Dermis microvascular lymphatic vessel endothelial cell (primary cell): ENCODE measurements at places on chromosomes 16 and 17.

GRCh38 chr16:15404792-15405191, 9.2 kb downstream of the MPV17L start:
- no peak for DNase-seq

GRCh38 chr16:81477697-81478693, 33.4 kb downstream of the CMIP start:
- DNase-seq: no peak

DNA sequence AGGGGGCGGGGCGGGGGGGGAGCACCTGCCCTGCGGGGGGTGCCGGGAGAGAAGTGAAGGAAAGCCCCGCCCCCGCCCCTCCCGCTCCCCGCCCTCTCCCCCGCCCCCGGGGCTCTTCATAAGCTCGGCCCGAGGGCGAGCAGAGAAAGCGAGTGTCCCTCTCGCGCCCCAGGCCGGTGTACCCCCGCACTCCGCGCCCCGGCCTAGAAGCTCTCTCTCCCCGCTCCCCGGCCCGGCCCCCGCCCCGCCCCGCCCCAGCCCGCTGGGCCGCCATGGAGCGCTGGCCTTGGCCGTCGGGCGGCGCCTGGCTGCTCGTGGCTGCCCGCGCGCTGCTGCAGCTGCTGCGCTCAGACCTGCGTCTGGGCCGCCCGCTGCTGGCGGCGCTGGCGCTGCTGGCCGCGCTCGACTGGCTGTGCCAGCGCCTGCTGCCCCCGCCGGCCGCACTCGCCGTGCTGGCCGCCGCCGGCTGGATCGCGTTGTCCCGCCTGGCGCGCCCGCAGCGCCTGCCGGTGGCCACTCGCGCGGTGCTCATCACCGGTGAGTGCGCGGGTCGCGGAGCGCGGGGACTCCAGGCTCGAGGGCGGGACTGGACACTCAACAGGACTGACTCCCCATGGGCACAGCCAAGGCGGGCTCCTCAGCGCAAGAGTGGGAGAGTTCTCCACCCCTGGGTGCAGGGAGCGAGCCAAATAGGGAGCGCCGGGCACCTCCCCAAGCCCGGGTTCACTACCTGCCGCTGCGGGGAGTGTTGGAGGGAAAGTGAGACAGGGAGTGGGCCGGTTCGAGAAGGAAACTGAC, at the start of gene HSD11B2:
HSD11B2 (plus strand) TSS at position 145 of the 798 bp plus-strand sequence; CDS start at position 273, 128 bp downstream.
- DNase-seq: no peak

DNA sequence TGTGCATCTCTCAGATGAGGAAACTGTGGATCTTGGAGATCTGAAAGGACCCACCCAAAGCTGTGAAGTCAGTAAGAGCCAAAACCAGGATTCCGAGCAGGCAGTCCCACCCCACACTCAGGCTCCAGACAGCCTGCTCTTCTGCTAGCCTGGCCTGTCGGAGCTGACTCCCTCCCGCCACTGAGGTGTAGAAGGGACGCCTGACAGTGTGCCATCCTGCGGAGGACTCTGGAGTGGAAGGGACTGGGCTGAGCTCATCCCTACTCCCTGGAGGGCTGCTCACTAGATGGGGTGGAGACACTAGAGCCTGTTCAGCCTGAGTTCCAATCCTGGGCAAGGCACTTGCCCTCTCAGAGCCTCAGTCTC, 36.0 kb downstream of the WFDC1 start:
- DNase-seq: no peak

DNA sequence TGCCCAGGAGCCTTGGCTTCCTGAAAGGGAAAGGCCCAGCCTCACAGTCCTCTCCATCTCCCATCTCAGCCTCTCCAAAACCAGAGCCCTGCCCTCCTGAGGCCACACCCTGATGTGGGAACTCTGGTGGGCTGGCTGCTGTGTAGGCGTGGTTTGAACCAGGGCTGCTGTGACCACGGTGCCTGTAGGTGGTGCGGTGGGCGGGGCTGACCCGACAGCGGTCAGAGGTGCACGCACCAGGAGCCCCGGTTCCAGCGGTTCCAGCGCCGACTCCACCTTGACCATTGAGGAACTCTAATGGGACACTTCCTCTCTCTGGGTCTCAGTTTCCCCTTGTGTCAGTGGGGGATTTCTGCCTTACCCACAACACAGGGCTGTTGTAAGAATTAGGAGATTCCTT, 2.4 kb downstream of the RAP1GAP2 start:
- no peak for DNase-seq

DNA sequence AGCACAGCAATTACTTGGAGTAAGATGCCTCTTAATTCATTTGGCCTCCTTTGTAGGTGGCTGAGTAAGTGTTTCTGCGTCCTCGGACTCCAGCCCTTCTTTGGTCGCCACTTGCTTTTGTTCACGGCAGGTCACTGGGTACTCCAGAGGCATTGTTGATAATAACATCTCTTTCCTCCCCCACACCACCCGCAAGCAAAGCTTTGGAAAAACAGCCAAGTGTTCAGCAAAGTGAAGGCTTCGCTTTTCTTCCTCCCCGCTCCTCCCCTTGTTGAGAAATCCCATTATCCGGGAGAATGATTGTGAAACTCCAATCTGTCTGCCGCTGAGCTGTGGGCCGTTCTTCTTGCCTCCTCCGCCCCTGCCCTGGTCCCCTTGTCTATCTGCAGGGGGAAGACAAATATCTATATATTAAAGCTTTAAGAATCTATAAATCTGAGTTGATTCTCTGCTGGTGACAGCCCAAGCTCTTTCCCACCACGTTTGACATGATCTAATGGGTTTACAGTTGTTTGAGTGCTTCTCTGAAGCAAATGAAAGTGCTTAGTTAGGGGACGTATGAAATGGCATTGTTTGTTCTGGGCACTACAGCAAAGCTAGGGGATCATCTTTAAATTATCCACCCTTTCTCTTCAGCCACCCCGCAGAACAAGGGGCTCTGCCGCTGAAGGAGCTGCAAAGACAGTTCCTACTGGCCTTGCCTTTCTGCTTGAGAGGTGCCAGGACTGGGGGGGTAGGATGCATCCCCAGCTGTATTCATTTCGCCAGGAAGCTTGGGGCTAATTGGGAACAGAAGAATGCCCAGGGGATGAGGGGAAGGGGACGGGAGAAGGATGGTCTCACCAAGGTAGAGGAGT, 167.1 kb downstream of the CCDC182 start:
- DNase-seq: no peak

DNA sequence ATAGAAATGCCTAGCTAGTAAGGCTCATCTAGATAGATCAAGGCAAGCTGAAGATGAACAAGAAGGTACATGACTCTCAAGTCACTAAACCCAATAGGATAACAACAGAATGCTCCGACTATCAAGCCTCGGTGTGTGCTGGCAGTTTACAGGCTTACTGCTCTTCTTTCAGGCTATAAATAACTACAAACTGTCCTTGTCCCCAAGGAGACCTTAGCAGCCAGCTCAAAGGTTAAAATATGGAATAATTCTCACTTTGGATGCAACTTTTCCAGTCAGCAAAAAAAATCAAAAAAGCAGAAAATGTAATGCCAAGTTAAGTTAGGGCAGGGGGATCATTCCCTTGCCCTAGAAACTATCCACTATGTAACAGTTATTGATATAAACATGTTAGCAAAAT, 44.6 kb downstream of the SPOP start:
- DNase-seq: no peak

- no peak for DNase-seq
Measured at GRCh38 chr17:17053446-17054379, 11.5 kb downstream of the MPRIP start.

GRCh38 chr16:89074803-89075688, 18.6 kb upstream of the ACSF3 start:
- no peak for DNase-seq

GRCh38 chr17:83062818-83063671, 16.4 kb upstream of the METRNL start:
- DNase-seq: no peak

DNA sequence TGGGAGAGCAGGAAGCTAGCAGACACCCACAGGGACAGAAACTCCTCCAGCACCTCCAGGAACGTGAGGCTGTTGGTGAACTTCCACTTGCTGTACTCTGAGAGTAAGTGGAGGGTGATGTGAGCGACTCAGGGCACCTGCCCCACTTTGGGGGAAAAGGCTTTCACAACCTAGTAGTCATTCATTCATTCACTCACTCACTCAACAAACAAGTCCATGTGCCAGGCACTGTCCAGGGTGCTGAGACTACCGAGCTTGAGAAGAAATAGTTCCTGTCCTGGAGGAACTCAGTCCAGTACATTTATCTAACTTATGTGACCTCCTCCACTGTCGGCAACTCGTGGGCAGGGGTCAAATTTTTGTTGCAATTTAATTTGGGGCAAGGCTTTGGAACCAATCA, 26.6 kb downstream of the LGALS9 start:
- DNase-seq: peak; percentile 29

DNA sequence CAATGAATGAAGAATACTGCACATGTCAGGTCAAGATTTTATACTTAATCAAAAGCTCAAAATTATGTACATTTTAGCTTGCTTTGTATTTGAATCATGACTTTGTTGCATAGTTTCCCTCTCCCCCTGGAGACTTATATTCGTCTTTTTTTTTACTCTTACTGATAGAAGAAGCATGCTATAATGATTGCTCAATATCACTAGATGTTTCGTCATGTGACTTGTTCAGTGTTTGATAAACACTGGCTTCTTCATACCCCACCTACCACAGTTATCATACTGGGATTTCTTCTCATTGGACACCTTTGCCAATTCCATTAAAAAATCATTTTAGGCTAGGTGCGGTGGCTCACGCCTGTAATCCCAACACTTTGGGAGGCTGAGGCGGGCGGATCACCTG, 148.7 kb downstream of the FTO start:
- DNase-seq: no peak

DNA sequence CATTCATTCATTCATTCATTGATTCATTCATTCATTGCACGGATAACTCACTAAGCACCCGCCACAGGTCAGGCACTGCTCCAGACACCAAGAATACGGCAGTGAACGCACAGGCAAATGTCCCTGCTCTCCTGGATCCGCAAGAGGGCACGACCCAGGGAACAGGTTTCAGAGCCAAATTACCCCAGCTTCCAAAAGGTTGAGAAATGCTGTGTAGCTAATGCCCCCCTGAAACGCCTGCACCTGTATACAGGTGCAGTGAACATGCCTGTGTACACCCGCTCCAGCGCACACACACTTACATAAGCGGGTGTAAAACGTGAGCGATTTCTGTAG, 9.6 kb upstream of the UBE2I start:
- no peak for DNase-seq

- peak; percentile 17 for DNase-seq
Measured at GRCh38 chr16:138049-138417, 440 bp downstream of the NPRL3 start.

DNA sequence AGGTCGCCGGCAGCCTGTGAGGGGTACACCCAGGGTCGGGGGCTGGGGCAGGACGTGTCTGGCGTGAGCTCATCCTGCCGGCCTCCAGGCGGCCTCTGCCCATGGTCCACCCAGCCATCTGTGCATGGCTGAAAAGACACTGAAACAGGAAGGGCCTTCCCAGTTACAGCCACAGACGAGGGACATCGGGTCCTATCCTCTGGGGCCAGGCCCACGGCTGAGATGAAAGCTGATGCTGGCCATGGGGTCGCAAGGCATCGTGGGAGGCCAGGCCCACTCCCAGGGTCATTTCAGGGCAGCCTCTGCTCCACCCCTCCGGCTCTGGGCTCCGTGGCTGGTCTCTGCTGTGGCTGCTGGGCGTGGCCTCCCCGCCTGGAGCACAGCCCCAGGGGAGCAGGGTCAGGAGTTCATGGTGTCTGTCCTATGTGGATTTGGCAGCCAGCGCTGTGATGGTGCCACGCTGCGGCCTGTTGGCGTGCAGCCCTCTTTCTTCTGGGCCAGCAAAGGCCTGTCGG, 16.6 kb upstream of the ATP6V0C start:
- no peak for DNase-seq

- no peak for DNase-seq
Measured at GRCh38 chr16:81367821-81368220, 53.1 kb downstream of the GAN start.

GRCh38 chr17:55546481-55546880, 35.2 kb upstream of the SMIM36 start:
- DNase-seq: no peak

DNA sequence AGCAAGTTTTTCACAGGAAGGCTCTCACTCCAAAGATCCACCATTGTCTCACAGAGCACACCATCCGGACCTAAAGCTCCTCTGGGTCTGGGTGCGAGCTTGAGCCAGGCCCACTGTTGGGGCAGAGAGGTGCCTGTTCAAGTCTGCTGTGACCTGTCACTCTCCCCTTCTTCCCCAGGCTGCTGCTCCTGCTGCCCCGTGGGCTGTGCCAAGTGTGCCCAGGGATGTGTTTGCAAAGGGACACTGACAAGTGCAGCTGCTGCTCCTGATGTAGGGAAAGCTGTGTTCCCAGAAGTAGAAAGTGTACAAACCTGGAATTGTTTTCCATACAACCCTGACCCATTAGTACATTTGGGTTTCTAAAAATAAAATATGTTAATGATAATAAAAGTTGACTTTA, 4.8 kb upstream of the MT1X start:
- no peak for DNase-seq

DNA sequence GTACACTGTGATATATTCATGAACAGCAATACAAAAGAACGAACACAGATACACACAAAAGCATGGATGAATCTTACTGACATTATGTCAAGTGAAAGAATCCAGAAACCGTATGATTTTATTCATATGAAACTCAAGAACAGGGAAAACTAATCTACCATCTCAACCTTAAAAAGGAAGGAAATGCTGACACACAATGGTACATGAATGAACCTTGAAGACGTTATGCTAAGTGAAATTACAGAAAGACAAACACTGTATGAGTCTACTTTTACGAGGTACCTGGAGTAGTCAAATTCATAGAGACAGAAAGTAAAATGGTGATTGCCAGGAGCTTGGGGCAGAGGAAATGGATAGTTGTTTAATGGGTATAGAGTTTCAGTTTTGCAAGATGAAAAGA, 8.7 kb upstream of the PRKCB start:
- DNase-seq: no peak

DNA sequence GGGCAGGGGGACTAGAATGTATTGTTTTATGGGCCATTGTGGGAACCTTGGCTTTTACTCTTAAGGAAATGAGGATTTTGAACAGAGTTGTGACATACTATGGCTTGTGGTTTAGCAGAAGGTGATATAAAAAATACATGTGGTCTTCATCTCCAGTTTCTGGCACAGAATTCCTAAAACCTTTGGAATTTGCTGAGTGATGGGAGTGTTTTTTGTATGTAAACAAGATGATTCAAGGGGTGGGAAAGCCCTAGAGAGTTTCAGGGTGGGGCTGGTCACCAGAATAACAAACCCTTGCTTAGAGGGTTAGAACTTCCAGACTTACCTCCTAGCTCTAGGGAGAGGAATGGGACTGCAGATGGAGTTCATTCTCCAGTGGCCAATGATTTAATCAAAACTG, 316.1 kb downstream of the PHKB start:
- no peak for DNase-seq
